ENCODE measurements at places on chromosomes 11 and 22. TPM values are rescaled to one million over a fixed set of nuclear protein-coding genes. Genes with fewer than 3 reads are reported as not detected.

The CASP12 gene
- total RNA-seq, result 2.3 TPM

The SLC5A1 gene
- not detected for total RNA-seq

DNA sequence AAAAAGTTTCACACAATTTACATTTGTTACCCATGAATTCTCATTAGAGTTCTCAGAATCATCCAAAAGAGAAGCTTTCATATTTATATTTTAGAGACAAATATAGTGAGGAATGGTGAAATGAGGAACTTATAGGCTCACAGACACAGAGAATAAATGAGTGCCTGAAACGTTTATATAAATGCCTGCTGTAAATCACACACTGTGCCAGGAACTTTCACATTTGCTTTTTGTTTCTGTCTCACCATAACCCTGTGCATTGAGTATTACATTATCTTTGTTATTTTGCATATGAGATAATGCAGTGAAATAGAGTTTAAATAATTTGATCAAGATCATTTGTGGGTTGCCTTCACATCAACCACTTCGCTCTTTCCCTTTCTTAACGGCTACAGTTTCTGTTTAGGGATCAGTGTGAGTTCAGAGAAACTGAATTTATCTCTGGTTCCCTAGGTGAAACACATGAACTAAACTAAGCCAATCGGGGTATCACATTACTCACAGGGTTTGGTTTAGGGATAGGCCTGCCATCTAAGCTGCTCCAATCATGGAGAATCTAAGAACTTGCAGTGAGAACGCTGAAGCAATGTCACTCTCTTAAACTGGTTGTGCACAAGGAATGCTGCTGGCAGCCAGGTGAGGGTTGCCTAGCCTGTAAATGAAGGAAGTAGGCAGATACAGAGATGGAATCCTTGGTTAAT is 1339.2 kb upstream of the TENM4 start:
- no peak for DNase-seq

DNA sequence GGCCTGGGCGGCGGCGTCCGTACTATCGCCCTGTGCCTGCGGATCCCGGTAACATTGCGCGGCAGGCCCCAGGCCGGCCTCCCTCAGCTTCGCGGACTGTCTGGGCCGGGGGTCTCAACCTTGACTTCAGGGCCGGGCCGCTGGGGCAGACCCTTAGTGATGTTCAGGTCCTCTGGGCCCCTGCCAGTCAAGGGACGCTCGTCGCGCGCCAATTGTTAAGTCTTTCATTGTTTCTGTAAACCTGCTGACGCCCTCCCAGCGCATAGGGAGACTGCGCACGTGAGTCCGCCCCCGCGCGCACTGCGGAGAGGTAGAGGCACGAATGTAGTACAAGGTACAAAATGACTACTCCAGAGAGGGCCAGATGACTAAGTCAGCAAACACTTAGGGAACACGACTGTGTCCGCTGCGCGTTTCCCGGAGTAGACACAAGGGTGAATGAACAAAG is 451 bp upstream of the HDHD5 start:
- no peak for DNase-seq

DNA sequence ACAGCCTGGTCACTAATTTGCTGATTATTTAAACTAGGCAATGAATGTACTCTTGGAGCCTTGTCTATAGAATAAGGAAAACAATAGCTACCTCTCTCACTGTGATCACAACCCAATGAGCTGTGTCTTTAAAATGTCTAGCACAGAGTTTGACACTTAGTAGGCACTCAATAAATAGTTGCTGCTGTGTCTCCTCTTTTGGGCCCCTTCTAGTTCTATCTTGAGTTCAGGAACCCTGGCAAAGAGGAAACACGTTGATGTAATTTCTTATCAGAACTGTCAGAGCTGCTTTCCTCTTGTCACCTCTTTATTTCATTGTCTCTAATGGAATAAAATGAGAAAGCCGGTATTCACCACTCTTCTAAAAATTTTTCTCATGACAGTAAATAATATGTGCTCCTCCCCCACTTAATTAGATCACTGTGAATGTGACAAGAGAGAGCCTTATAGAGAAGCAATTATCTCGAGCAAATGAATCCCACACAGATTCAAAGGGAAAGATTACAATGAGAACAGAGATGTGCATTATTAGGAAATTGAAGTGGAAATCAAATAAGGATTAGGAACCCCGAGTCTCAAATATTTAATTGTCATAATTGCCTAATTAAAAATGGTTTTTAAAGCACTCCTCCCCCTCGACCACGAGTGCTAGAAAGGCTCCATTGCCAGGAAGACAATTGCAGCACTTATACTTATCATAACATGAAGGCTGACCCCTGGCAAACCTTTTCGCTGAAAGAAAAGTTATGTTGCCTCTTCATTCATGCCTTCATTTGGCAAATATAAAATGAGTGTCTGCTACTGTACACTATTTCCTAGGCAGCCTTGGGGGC is 175.0 kb upstream of the BDNF start:
- no peak for DNase-seq

GRCh38 chr22:37991731-37992442 is 7.5 kb upstream of the SOX10 start:
- no peak for DNase-seq

The OR4P4 gene
- not detected for total RNA-seq

The MMP3 gene
- 6.1 TPM for total RNA-seq

DNA sequence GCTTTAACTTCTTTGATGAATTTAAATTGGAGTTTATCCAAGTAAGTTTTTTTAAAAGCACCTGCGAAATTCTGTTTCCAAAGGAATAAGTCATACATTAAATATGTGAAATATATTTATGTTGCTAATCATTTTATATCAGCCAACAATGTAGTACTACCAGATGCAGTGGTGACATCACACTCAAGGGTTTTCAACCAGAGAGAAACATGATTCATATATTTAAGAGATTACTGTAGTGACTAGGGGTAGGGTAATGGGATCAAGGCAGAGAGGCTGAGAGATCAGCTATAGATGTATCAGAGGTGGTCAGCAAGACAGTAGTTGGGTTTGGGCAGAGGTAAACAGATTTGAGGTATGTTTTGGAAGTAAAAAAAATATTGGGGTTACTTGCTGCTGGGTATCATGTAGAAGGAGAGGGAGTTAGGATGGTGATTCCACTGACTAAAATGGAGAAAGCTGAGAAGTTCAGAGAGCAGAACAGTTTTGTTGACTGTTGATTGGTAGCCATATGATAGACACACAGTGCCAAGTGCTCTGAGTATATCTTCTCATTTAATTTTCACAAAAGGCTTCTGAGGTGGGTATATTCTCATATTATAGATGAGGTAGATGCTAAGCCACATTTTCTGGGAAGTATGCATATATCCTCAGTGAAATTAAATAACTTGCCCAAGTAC is 39.4 kb downstream of the CEP57 start:
- no peak for DNase-seq

DNA sequence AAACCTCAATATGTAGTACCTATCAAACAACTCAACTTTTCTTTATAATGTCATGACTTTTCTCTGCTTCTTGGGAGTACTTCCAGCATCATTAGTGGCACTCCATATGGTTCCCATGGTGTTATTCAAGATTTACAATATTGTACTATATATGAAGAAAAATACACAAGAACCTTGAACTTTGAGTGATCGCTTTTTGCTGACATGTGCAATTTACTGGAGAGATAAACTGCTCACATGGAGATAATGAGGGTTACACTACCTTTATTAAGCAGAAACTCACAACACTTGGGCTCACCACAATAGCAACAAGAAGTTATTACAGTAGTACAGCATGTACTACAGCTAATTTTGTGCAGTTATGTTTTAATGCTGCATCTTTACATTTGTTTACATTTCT is 388.2 kb downstream of the DLG2 start:
- DNase-seq, result no peak

The RIMBP3B gene
- total RNA-seq, result not detected

The SLC1A2 gene
- 0.39 TPM for total RNA-seq

DNA sequence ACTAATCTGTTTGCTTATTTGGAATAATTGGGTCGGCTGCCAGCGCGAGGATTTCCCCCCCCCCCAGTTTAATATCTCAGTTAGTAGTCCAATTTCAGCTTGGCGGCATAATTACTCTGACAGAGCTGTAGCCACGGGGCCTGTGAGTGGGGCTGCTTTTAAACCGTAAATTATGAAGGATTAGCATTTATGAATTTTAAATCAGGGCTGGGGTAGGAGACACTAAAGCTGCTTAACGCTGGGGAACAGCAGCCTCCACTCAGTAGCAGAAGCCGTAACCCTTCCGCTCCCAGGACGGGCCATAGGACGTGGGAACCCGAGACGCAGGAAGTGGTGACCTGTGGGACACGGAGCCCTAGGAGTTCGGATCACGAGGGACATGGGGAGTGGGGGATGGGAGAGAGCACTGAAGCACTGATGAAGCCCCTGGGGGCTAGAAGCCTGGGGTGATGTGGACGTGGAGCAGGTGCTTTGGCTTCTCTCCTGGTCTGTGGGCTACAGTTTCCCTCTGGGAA is 66.2 kb upstream of the LMO1 start:
- DNase-seq, result no peak

The DDI1 gene
- not detected for total RNA-seq

DNA sequence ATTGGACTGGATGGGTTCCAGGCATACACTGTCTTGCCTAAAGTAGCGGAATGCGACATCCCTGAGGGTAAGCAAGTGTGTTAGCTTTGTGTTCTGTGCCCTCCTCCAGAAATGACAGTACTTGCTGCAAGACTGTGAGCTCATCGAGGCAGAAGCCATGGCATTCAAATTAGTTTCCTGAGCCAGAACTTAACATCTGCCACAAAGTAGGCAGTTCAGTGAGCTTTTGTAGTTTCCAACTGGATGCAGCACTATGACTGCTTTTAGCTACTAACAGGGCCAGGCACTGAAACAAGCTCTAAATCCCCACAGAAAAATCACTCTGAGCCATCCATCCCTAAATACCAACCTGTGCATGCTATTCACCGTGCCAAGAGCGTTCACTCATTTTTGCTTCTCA is 1.2 kb upstream of the FAR1 start:
- DNase-seq, result no peak

The SCO2 gene
- total RNA-seq, result not detected

The KRTAP5-10 gene
- total RNA-seq, result not detected

- DNase-seq, result no peak
These were observed 231.8 kb upstream of the CTSC start for GRCh38 chr11:88569342-88569741.

DNA sequence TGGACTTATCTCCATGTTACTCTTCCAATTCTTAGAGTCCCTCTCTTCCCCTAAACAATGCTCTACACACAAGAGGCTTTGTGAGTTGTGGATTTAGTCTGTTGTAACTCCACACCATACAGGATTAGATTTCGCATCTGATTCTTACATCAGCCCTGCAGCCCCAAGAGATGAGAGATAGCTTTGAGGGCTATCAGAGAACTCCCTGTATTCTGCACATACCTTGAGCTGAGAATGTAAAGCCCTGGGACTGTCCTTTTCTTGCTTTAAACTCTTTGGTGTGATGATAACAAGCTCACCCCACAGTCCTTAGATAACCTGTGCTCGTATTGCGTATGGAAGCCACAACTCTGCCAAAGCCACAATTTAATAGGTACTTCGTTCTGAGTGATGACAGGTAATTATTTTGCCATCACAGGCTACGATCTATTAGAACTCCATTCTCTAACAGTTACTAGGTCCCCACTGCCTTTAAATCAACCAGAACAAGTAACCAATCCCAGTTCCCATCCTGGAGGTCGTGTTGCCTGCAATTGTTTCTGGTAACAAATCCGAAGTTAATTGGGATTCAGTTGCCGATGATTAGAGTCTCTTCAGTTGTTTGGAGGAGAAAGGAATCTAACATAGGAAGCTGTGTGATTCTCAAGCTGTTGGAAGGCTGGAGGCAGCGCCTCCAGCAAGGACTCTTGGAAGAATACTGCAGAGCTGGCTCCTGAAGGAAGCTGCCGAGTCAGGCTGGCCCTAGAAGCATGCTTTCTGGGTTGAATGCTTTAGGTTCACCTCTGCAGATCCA is 1.3 kb upstream of the PARVG start:
- DNase-seq, result no peak

The ASCC2 gene
- 45.3 TPM for total RNA-seq

The PLEKHB1 gene
- total RNA-seq, result 226 TPM

DNA sequence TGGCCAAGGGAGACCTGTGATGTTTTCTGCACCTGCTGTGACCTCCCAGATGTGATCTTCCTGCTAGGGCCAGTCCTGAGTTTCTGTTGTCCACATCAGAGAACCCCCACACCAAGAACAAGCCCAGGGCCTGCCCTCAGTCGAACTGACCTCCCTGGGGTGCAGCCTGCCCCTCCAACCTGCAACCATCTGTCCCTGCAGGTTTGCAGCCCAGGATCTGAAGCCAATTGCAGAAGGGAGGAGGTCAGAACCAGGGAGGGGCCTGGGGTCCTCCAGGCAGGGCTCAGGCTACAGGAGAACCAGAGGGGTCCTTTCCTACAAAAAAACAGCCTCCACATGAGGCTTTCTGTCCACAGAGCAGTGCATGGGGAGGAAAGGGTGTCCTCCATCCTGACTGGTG is 807 bp downstream of the TRIM3 start:
- no peak for DNase-seq

DNA sequence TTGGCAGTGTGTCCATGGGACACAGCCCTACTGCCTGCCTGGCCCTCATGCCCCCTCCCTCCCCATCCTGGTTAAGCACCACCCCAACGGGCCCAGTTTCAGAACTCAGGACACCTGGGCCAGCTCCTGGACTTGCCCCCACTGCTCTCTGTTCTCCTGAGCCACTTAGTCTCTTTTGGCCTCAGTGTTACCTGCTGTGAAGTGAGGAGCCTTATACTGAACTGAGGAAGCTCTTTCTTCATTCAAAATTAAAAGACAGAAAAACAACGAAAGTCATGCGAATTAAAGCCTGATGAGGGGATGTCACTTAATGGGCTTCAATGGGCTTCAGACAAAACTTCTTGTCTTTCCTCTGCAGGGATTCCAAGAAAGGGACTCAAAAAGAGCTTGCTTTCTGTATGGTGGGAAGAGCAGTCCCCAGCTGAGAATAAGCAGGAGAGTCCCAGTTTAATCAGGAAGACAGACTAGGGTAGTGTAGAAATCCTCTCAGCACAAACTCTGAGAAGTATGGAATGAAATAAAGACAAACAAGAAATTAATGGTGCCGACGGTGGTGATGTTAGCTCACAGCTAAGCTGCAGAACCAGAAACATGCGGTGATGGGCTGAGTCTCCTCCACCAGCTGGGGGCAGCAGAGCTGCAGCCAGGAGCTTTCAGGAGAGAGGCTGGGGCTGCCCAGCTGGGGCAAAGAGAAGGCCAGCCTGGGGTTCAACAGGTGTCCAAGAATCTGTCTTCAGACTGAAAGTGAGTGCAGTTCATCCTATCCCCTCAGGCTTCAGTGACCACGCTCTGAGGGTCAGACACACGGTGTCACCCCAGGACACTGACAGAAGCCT is 101.0 kb downstream of the GGTLC2 start:
- no peak for DNase-seq

The CCDC87 gene
- not detected for total RNA-seq

- no peak for DNase-seq
These were observed 22.2 kb upstream of the UBASH3B start for GRCh38 chr11:122633219-122633829.

Data from tibial nerve (tissue), 4 donors.